Kidney capillary endothelial cell (primary cell): ENCODE measurements at places on chromosomes 2 and 18.
A peak's percentile ranks its signal among the peaks of the same experiment; 100 is the strongest.

DNA sequence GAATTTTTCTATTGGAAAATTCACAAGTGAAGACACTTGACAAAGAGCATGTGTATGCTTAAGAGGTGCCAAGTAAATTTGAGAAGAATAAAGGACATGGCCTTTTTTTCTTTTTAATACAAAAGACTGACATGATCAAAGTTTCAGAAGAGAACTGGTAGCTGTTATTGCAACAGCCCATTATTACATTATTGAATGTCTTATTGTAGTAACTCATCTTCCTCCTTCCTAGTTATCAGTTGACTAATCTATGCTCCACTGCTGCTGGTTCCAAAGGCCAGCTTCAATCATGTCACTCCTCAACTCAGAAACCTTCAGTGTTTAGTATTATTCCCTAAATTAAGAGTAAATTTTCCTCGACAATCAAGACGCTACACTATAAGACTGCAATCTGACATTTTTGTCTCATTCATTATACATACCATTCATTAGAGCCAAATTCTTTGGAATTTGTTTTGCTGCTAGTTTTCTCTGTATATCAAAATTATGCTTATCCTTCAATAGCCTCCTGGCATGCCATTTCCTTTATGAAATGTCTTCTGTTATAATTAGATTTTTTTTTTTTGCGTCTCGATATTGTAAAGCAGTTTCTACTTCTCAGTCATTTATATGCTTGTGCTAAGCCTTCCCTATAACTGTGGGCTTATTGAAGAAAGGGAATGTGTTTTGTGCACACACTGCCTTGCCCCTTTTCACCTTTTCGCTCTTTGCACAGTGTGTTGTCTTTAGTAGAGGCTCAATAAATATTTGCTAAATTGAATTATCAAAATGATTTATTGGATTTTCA is 27.9 kb downstream of the ITGA4 start:
- DNase-seq: no peak

- peak; percentile 41 for DNase-seq
These were observed 5.6 kb upstream of the RALBP1 start for GRCh38 chr18:9469685-9470084.

- DNase-seq: no peak
These were observed 14.1 kb downstream of the TMEM178A start for GRCh38 chr2:39679805-39680204.

DNA sequence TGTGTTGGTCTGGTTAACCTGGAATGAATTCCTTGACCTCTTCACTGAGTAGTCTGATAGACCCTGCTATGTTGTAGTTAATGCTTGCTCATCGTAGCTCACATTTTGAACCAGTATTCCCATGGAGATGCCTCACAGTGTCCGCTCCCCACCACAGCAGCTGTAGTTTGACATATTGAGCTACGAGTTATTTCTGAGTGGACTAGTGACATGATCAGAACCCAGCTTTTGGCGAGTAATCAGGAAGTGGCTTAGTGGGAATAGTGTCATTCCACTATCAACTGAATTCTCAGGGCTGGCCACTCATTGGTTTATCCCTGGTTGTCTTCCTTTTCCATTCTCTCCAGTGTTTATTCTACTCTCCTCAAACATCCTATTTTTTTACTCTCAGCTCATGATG is 102.7 kb downstream of the MYO1B start:
- no peak for DNase-seq

- DNase-seq: no peak
These were observed 136.4 kb downstream of the LNPK start for GRCh38 chr2:175865716-175866115.
